Hematopoietic multipotent progenitor cell treated with erythropoietin and hydrocortisone succinate and interleukin-3 and kit ligand, for 8 days (in vitro differentiated cells): ENCODE measurements at places on chromosomes 13 and 19.

DNA sequence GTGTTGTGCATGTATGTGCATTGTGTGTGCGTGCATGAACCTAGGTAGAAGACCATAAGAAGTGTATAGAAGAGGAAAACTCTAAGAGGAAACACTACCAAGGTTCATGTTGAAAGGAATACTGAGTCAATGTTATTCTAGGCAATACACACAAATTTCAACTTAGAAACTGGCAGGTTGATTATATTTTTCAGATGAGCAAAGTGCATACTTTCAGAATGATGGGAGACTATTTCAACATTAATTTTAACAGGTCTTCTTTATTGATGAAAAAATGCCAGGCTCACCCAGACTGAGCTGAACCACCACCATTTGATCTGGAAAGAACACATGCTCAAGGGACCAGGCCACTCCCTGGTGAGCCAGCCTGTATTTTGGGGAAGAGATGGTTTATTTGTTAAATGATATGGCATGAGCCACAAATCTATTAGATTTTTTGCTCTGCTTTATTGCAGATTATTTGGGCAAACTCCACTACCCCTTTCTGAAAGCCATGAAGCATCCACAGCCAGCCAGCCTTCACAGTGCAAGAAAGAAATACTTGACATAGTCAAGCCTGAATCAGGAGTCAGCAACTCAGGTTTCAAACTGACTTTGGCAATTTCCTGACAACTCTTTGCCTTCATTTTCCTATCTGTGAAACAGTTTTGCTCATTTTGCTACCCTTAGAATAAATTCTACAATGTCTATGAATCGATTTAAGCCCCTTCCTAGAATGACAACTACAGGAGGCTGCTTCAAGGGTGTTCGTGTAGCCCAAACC is 368.9 kb downstream of the COG6 start:
- no peak for DNase-seq

GRCh38 chr13:28753208-28753892 is 34.6 kb upstream of the SLC46A3 start:
- DNase-seq: peak; percentile 64

DNA sequence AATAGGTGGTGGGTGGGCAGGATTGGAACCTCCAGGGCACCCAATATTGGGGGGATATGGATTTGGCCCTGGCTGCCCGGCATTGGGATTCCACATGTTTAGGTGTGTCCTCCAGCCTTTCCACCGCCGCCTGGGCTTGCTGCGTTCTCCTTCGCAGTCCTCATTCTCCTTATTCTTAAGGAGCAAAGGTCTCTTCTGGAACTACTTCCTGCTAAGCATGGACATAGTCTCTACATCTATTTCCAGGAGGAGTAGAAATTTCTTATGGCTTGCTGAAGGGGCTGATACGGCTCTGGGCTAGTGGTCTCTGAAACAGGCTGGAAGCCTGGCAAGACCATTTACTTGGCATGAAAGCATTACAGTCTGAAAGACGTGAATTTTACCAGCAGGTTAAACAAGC is 9.2 kb upstream of the FCGBP start:
- DNase-seq: no peak

- no peak for DNase-seq
Observed at GRCh38 chr13:80055847-80056246, 285.1 kb downstream of the SPRY2 start.

GRCh38 chr19:4083677-4084546 is 17.2 kb upstream of the ZBTB7A start:
- DNase-seq: no peak

GRCh38 chr13:43728421-43728820 is 58.4 kb downstream of the ENOX1 start:
- DNase-seq: no peak

GRCh38 chr13:44397766-44398223 is 24.2 kb downstream of the SERP2 start:
- peak; percentile 99 for DNase-seq

GRCh38 chr19:8108560-8109445 is 40.6 kb downstream of the FBN3 start:
- no peak for DNase-seq
